Activated naive CD8-positive, alpha-beta T cell treated with anti-CD3 and anti-CD28 coated beads for 36 hours (primary cell): ENCODE measurements at places on chromosomes 7 and 10. TPM values are rescaled to one million over a fixed set of nuclear protein-coding genes. Genes with fewer than 3 reads are reported as not detected.

DNA sequence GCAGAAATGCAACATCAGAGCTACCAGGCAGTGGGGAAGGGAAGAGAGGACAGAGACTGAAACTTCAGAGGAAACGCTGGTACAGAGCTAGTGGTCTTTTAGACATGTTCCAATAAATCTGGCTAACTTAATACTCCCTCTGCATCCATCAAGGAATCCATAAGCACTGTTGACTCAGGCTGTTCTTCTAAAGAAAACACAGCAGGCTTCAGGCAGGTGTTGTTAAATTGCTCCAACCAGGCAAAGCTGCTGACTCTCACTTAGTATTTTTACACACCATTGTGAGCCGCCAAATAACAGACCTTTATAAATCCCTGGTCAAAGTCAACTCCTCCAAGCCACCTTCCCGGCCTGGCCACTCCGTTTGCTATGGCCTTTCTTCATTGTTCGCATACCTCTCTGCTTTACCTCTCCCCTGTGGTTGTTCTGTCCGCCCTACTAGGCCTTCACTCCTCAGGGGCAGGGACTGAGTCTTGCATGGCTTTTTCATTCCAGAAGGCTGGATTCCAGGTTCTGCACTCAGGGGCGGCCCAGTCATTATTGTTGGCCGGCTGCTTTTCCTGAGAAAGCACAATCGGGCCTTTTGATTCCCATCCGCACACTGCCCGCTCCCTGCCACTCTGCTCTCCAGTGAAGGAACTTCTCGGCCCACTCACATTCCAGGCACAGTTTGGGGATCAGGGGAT, 18.4 kb downstream of the CREB3L2 start:
- H3K4me3 ChIP-seq: no peak overlapping the region
- peaks cover 7% of the 10 kb centered on the region for H3K4me1 ChIP-seq
- no peak overlapping the region for H3K27ac ChIP-seq
- no peaks in the 10 kb centered on the region for H3K27me3 ChIP-seq
- DNase-seq: no peak

Gene CACNA2D1
- total RNA-seq: not detected

Gene ACBD5
- total RNA-seq: 20.2 TPM

GRCh38 chr10:101043363-101043707, 12.3 kb downstream of the SFXN3 start:
- H3K4me3 ChIP-seq: peak overlapping the region; percentile 84
- no peaks in the 10 kb centered on the region for H3K36me3 ChIP-seq
- H3K27me3 ChIP-seq: peaks cover 30% of the 10 kb centered on the region
- DNase-seq: no peak
- H3K4me1 ChIP-seq: peaks cover 20% of the 10 kb centered on the region
- no peak overlapping the region for H3K27ac ChIP-seq

- peaks cover 2% of the 10 kb centered on the region for H3K4me1 ChIP-seq
- DNase-seq: no peak
- peaks cover 32% of the 10 kb centered on the region for H3K27me3 ChIP-seq
- no peak overlapping the region for H3K27ac ChIP-seq
- H3K4me3 ChIP-seq: no peak overlapping the region
Measured at GRCh38 chr10:128001849-128002248, 94.9 kb downstream of the PTPRE start.

Gene PPP1R9A
- 0.08 TPM for total RNA-seq

GRCh38 chr10:92574548-92575261, 812 bp upstream of the IDE start:
- H3K4me3 ChIP-seq: peak overlapping the region; percentile 74
- no peaks in the 10 kb centered on the region for H3K27me3 ChIP-seq
- H3K36me3 ChIP-seq: no peaks in the 10 kb centered on the region
- DNase-seq: no peak
- peak overlapping the region; percentile 87 for H3K27ac ChIP-seq

GRCh38 chr7:148918058-148918596, 34.0 kb upstream of the EZH2 start:
- DNase-seq: no peak
- peak overlapping the region; percentile 13 for H3K27ac ChIP-seq
- H3K4me3 ChIP-seq: no peak overlapping the region
- peaks cover 4% of the 10 kb centered on the region for H3K36me3 ChIP-seq

Gene FBXL13
- total RNA-seq: 0.82 TPM

Gene RTKN2
- total RNA-seq: 1.2 TPM

DNA sequence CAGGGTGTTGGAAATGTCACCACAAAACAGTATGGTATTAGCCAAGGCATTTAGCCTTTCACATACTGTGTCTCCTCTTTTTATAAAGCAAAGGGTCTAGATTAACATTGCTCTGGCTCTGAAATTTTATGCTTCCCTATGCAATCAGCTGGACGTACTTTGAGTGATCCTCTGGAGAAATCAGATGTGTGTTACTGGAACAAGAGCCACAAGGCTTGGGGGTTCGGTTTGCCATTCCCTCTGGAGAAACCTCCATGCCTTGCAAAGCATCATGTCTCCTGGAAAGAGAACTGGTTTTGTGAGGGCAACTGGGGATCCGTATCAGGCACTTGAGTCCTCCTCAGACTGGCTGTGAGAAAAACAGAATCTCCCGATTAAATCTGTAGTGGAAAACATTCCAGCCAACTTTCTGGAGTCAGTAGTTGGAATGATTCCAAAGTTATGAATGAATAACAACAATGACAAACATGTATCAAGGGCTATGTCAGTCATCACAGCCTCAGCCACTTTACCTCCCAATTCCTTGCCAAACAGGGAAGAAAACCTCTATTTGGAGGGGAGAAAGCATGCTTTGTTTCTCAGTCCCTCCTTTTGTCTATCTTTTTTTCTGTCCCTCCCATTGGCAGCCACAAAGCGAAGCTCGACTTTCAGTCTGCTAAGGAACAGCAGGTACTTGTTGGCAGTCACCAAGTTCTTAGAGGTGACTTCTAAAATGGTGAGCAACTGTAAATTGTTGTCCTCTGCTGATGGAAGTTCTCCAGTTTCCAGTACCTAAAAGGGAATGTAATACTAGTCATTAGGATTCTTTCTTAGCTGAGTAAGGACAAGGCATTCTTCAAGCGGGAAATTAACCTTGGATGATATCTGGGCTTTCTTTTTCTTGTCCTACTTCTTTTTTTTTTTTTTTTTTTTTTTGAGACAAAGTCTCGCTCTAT, 864.8 kb upstream of the AUTS2 start:
- no peak for DNase-seq
- H3K4me1 ChIP-seq: no peaks in the 10 kb centered on the region
- no peak overlapping the region for H3K4me3 ChIP-seq

GRCh38 chr7:103702454-103702853, 256.4 kb upstream of the SLC26A5 start:
- DNase-seq: no peak
- H3K27ac ChIP-seq: no peak overlapping the region
- H3K4me1 ChIP-seq: no peaks in the 10 kb centered on the region
- H3K4me3 ChIP-seq: no peak overlapping the region

Gene CPA2
- total RNA-seq: 0.16 TPM

Gene MCMBP
- 120 TPM for total RNA-seq

Gene LIPJ
- not detected for total RNA-seq

- H3K4me1 ChIP-seq: no peaks in the 10 kb centered on the region
- no peaks in the 10 kb centered on the region for H3K36me3 ChIP-seq
- H3K27me3 ChIP-seq: no peaks in the 10 kb centered on the region
- DNase-seq: no peak
- no peak overlapping the region for H3K27ac ChIP-seq
- no peak overlapping the region for H3K4me3 ChIP-seq
Measured at GRCh38 chr7:118039963-118040489, 143.9 kb upstream of the LSM8 start.

- no peak for DNase-seq
- H3K27ac ChIP-seq: no peak overlapping the region
- no peak overlapping the region for H3K4me3 ChIP-seq
- peaks cover 16% of the 10 kb centered on the region for H3K27me3 ChIP-seq
- no peaks in the 10 kb centered on the region for H3K4me1 ChIP-seq
Measured at GRCh38 chr10:98301664-98302319, 33.8 kb upstream of the LOXL4 start.

DNA sequence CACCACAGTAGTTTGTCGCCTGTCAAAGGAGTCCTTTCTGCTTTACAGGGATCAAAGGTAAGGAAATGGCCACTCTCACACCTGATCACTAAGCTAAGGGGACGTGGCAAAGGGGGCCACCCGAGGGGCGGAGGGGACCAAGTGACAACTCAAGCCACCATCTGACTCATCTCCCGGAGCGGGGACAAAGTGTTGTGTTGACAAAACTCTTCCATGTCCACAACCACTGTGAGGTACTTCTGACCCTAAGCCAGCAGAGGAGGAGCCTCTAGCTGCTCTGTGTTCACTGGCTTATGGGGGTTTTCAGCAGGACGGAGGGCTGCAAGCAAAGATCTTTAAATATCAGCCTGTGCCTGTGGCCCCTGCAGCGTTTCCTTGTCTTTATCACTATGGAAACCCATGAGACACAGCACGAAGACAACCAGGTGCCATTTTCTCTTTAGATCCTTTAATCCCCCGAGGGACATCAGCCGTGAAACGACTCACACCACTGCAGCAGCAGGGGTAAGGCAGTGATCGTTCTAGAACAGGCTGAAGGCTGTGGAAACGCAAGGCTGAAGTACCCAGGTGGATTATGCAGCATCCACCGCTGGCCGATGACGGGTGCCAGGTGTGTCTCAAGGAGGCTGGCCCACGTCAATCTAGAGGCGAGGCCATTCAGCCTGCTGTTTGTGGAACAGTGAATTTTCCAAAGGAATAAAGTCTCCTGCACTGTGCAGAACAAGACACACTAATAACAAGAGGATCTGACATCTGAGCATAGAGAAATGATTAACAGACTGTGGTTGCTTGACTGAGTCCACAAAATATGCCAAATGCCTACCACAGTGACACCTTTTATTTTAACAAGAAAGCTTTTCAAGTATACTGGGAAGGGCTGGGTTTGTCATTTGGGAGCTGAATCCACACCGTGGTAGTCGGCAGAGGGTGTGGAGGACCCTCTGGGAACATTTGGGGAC, 26.6 kb upstream of the DDC start:
- DNase-seq: no peak
- H3K4me3 ChIP-seq: no peak overlapping the region
- H3K36me3 ChIP-seq: no peaks in the 10 kb centered on the region
- peaks cover 4% of the 10 kb centered on the region for H3K4me1 ChIP-seq
- no peak overlapping the region for H3K27ac ChIP-seq

DNA sequence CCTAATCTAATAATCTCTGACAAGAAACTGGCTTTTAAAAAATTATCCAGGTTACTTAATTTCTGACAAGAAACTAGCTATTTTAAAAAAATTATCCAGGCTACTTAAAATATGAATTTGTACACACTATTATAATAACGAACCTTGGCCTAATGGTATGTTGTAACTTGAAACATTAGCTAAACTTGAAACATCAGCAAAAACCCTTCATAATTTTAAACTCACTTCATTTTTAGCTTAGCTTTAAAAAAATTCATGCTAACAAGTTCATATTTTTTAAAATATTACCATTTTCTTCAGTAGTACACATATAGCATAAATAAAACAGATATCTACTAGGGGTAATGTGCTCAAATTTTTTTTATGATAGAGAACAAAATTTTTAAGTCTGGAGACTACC, 35.6 kb downstream of the BRAF start:
- H3K27me3 ChIP-seq: no peaks in the 10 kb centered on the region
- H3K36me3 ChIP-seq: peaks cover 15% of the 10 kb centered on the region
- peaks cover 49% of the 10 kb centered on the region for H3K4me1 ChIP-seq
- H3K27ac ChIP-seq: no peak overlapping the region
- no peak for DNase-seq

DNA sequence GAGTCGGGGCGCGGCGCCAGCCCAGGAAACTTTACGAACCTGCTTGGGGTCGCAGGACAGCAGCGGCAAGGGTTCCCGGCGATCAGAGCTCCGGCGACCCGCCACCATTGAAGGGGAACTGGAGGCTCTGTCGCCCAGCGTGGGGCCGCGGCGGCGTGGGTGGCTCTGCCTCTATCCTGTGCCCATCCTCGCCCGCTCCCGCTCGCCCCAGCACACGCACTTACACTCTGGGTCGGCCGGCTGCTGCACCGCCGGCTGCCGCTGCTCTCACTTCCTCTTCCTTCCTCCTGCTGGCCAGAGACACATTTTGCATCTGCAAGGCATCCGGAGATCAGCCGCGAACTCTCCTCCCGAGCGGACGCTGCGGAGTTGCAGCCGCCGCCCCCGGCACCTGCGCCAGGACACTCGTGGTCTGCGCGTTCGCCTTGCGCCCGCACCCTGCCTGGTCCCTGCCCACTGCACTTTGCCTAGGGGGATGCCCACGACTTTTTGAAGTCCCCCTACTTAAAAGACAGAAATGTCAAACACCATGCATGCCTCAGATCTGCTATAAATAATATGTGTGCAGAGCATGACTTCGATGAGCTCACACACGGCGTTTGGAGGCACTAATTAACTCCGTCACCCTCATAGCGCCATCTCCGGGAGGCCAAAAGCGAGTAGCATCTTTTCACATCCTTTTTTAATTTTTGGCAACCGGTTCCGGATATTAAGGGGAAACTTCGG, at the start of gene ELMO1:
ELMO1 (minus strand) TSS at position 229 of the 726 bp plus-strand sequence. CDS start 106,174 bp downstream, outside the sequence.
- peak within 1 kb of the TSS; percentile 89 for H3K4me3 ChIP-seq
- peaks cover 30% of the 10 kb centered on the region for H3K4me1 ChIP-seq
- peak; percentile 84 for DNase-seq
- H3K27me3 ChIP-seq: peaks cover 3% of the 10 kb centered on the region
- H3K27ac ChIP-seq: peak within 1 kb of the TSS; percentile 95

DNA sequence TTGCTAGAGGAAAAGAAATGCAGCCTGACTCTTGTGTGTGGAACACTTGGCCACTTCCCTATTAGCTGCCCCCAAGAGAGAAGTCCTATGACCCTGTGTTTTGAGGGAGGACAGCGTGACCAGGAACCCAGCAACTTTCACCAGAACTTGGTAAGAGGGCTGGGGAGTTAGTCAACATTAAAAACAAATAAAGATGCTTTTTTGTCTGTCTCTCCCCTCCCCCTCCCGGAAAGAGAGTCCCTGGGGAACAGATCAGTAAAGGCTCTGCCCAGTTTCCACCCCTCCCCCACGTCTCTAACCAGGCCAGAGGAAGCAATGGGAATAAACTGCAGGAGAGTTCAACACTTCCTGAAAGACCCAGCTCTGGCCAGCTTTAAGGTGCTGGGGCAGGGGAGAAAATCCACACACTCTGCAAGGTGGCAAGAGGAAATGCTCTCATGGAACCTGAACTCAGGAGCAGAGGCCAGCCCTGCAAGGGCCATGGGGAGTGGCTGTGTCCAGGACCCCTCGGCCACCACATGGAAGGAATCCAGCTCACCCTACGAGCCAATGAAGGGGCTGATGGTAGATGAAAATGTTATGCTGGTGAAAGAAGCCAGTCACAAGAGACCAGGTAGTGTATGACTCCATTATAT, 21.5 kb downstream of the SH3PXD2A start:
- peaks cover 3% of the 10 kb centered on the region for H3K36me3 ChIP-seq
- H3K27ac ChIP-seq: no peak overlapping the region
- H3K4me1 ChIP-seq: no peaks in the 10 kb centered on the region
- no peaks in the 10 kb centered on the region for H3K27me3 ChIP-seq
